ENCODE measurements at places on chromosomes 1 and 21. TPM values are rescaled to one million over a fixed set of nuclear protein-coding genes. Genes with fewer than 3 reads are reported as not detected.

DNA sequence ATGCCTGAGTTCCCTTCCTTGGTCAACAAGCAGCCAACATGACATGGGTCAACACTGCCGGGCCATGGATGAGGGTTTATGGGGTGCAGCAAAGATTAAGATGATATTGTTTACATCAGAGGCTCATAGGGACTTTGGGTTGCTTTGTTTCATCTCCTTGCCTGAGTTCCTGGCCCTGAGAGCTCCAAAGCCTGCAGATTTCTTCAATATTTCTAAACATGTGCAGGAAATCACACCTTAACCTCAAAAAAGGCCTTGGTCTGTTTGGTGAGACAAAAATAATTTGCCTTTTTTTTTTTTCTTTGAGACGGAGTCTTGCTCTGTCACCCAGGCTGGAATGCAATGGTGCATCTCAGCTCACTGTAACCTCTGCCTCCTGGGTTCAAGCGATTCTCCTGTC lies 876 bp downstream of the SLAMF8 start:
- no peak for DNase-seq
- H3K36me3 ChIP-seq = peaks cover 6% of the 10 kb centered on the region
- H3K27ac ChIP-seq = no peak overlapping the region
- H3K4me1 ChIP-seq = peaks cover 42% of the 10 kb centered on the region

RSPH1 gene
- total RNA-seq = 0.38 TPM

HLX gene
- total RNA-seq = not detected

ZSWIM5 gene
- total RNA-seq = 0.59 TPM

- peaks cover 6% of the 10 kb centered on the region for H3K36me3 ChIP-seq
- DNase-seq = no peak
- peaks cover 29% of the 10 kb centered on the region for H3K4me1 ChIP-seq
- H3K4me3 ChIP-seq = peak overlapping the region; percentile 85
These were observed 897 bp downstream of the SLC25A24 start for GRCh38 chr1:108199201-108199691.

CELSR2 gene
- total RNA-seq = 1.0 TPM

DNA sequence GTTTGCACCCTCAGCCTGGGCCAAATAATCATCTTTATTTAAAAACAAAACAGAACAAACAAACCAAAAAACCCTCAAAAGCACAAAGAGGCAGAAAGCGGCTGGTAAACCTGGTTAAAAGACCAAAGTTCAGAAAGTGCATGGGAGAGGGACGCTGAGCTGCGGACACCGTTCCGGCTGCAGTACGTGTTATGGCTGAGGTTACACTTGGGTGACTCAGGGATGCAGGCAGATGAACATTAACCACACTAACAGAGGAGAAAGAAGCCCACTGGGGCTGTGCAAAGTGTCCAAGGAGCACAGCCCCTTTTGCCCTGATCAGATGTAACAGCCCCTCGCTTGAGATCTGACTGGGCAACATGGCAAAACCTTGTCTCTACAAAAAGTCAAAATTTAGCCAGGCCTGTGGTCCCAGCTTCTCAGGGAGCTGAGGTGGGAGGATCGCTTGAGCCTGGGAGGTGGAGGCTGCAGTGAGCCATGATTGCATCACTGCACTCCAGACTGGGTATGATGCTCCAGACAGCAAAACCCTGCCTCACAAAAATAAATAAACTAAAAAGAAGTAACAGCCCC lies 28.3 kb downstream of the GPR157 start:
- H3K4me1 ChIP-seq = no peaks in the 10 kb centered on the region
- no peak overlapping the region for H3K27ac ChIP-seq
- H3K4me3 ChIP-seq = no peak overlapping the region

ADGRL2 gene
- total RNA-seq = not detected

- no peaks in the 10 kb centered on the region for H3K27me3 ChIP-seq
- no peak for DNase-seq
- H3K36me3 ChIP-seq = peaks cover 6% of the 10 kb centered on the region
- no peak overlapping the region for H3K4me3 ChIP-seq
These were observed 14.0 kb upstream of the BMP8B start for GRCh38 chr1:39802496-39803260.

ZNF683 gene
- not detected for total RNA-seq

DNA sequence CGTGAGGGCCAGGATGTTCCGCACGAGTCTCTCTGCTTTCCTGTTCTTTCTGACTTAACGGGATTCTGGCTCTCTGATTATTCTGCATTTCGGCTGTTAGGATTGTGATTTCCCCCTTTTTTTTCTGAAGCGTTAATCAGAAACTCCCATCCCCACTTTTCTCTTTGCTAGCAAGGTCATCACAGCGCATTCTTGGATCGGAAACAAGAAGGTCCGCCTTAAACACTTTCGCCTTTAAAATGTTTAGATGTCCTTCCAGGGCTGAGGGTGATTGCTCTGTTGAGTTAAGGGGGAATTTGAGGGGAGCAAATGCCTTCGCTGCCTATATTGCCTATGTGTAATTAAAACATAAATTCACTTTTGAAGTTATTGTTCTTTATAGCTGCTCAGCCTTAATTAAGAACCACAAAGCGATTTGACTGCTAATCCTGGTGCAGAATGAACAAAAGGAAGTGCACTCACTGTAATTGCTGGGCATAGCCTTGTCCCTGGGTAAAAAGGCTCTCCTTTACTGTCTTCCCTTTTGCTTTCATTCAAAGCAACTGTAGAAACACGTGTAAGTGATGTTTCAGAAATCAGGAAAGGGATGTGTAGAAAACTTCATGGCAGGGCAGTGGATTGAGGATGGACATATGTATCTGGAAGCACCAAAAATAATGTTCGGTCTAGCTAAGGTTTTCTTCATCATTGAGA lies 1.2 kb downstream of the LAMC1 start:
- H3K27ac ChIP-seq = no peak overlapping the region
- no peaks in the 10 kb centered on the region for H3K36me3 ChIP-seq
- peaks cover 16% of the 10 kb centered on the region for H3K4me1 ChIP-seq
- H3K27me3 ChIP-seq = peaks cover 67% of the 10 kb centered on the region

CD53 gene
- total RNA-seq = 240 TPM

- peak overlapping the region; percentile 40 for H3K4me3 ChIP-seq
- peaks cover 13% of the 10 kb centered on the region for H3K27me3 ChIP-seq
- DNase-seq = peak; percentile 78
- peaks cover 12% of the 10 kb centered on the region for H3K4me1 ChIP-seq
- peak overlapping the region; percentile 89 for H3K27ac ChIP-seq
These were observed 221.6 kb upstream of the VAMP3 start for GRCh38 chr1:7549277-7550161.

DNA sequence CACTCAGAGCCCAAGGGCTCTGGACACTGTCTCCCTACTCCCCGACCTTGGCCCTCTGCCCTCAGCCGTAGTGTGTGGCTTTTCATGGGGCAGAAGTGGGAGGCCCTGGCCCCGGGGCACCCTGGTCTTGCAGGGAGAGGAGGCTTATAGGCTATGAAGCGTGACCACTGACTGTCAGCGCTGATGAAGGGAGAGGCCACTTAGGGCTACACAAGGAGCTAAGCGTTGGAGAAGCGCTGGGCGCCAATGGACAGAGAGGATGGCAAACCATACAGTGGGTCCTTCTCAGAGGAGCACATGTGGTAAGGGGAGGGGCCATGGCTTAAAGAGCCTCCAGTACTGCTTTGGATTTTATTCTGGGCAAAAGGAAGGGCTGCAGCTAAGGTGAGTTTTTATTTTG lies 7.9 kb downstream of the CRABP2 start:
- no peaks in the 10 kb centered on the region for H3K36me3 ChIP-seq
- H3K4me3 ChIP-seq = no peak overlapping the region
- H3K4me1 ChIP-seq = peaks cover 3% of the 10 kb centered on the region
- H3K27me3 ChIP-seq = peaks cover 39% of the 10 kb centered on the region

DNA sequence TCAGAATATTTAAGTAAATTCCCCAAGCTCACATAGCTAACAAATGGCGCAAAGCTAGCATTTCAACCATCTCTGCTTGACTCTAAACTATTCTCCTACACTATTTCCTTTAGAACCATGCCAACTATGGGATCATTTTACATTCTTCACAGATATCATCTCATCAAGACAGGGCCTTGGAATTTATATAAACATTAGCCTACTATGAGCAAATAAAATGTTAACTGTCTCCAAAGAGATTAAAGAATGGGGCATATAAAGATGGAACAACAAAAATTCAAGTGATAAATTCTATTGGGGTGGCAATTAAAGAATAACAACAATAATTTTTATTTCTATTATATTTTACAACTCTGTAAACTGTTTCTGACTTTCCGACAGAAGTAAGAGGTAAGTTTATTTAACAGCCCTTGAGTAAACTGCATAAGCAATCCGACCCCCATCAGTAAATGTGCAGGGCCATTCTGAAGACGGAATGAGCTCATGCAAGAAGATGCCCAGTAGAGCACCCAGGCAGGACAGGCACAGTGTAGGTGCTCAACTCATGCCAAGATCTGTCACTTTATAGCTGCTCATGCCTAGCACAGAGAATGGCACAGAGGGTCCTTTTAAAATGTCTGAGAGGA lies 261.9 kb downstream of the VAV3 start:
- H3K36me3 ChIP-seq = peaks cover 6% of the 10 kb centered on the region
- no peaks in the 10 kb centered on the region for H3K4me1 ChIP-seq
- H3K27me3 ChIP-seq = no peaks in the 10 kb centered on the region
- H3K4me3 ChIP-seq = no peak overlapping the region
- DNase-seq = no peak

- H3K36me3 ChIP-seq = no peaks in the 10 kb centered on the region
- peak overlapping the region; percentile 35 for H3K4me3 ChIP-seq
- peaks cover 6% of the 10 kb centered on the region for H3K4me1 ChIP-seq
- no peak for DNase-seq
- H3K27me3 ChIP-seq = peaks cover 31% of the 10 kb centered on the region
These were observed 3.7 kb upstream of the DVL1 start for GRCh38 chr1:1352786-1353388.

GRCh38 chr1:89545264-89546038 lies 20.8 kb downstream of the LRRC8B start:
- peak overlapping the region; percentile 43 for H3K4me3 ChIP-seq
- DNase-seq = peak; percentile 68
- H3K4me1 ChIP-seq = peaks cover 85% of the 10 kb centered on the region
- peak overlapping the region; percentile 85 for H3K27ac ChIP-seq

DNA sequence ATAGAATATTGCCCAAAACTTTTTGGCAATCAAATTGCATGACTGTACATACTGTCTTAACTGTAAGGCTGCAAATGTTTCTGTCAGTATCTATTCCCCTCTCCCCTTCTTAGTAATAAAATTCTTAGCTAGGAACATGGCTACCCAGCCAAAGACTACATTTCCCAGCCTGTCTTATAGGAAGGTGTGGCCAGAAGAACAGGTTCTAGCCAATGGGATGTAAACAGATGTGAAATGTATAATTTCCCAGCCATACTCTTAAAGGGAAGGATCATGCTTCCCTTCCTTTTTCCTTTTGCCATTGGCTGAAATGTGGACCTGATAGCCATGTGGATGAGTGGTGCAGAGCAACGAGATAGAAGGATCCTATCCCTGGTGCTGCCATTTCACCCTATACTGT lies 7.0 kb upstream of the HIVEP3 start:
- DNase-seq = no peak
- H3K27me3 ChIP-seq = no peaks in the 10 kb centered on the region
- no peaks in the 10 kb centered on the region for H3K36me3 ChIP-seq
- H3K4me1 ChIP-seq = peaks cover 7% of the 10 kb centered on the region

- no peaks in the 10 kb centered on the region for H3K4me1 ChIP-seq
- no peak overlapping the region for H3K27ac ChIP-seq
- no peak for DNase-seq
- no peak overlapping the region for H3K4me3 ChIP-seq
- H3K27me3 ChIP-seq = no peaks in the 10 kb centered on the region
- no peaks in the 10 kb centered on the region for H3K36me3 ChIP-seq
These were observed 291.3 kb upstream of the PLXNA2 start for GRCh38 chr1:208535511-208535910.

DNA sequence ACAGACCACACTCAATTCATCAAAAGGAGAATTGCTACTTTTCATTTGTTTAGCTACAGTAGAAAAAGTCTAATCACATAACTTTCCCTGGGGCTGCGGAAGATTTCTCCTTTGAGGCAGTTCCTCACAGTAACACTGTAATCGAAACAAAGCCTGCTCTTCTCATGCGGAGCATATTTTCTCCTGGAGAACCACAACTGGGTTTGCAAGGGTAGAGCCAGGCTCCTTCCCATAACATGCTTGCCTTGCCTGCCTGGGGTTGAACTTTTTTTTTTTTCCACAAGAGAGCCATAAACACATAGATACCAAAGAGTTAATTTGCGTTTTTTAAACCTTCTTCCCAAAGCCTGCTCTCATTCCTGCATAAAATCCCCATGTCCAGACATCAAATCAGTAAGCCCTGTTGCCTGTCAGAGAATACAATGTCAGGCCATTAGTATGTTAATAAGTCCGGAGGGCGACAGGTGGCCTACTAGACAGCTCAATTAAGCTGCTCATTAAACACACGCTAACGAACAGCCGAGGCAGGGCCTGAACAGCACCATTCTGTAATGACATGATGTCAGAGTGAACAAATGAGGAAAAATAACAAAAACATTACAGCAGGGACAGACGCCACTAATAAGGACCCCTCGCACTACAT lies 107.1 kb upstream of the OLIG2 start:
- H3K27me3 ChIP-seq = peaks cover 2% of the 10 kb centered on the region
- H3K4me3 ChIP-seq = no peak overlapping the region

DNA sequence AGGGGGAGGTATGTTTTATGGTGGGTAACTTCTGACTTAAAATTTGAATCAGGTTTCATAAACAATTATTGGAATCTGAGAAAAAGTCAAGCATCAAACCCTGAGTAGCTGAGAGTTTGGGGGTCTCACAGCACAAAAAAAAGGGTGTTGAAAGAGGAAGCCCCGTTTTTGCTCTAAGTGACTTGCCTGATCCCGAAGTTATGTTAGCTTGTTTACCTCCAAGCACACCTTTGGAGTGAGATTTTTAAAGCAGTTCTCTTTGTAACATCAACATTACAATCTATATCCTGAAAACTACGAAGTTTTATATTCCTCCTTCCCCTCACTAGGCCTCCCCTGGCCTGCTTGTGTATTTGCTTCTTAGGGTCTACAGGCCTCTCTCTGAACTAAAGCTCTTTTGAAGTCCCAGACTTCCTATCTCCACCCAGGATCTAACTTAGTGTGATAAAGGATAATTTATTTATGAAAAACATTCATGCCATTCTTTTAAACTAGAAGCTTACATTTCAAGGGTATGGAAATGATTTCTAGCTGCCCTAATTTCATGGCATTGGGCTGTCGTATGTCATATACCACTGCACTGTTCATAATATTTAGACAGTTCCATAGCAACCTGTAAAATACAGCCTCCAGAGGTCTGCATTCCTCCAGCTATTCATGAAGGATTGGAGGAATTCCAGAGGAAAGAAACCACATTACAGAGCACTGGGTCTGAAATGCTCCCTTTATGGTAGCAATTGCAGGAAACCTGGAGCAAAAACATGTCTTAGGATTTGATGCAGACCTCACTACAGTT lies 36.1 kb upstream of the RGS1 start:
- no peak for DNase-seq
- H3K27ac ChIP-seq = peak overlapping the region; percentile 63
- H3K36me3 ChIP-seq = peaks cover 2% of the 10 kb centered on the region
- no peak overlapping the region for H3K4me3 ChIP-seq
